Naive thymus-derived CD8-positive, alpha-beta T cell (primary cell): ENCODE measurements at places on chromosomes 3 and 15.

- H3K27me3 ChIP-seq, result peaks cover 31% of the 10 kb centered on the region
- no peak for DNase-seq
- peaks cover 7% of the 10 kb centered on the region for H3K4me1 ChIP-seq
These were observed at the start of gene RBPMS2 for GRCh38 chr15:64775551-64776401. RBPMS2 (minus strand) TSS chr15:64775589; CDS start chr15:64775319, 270 bp downstream.

DNA sequence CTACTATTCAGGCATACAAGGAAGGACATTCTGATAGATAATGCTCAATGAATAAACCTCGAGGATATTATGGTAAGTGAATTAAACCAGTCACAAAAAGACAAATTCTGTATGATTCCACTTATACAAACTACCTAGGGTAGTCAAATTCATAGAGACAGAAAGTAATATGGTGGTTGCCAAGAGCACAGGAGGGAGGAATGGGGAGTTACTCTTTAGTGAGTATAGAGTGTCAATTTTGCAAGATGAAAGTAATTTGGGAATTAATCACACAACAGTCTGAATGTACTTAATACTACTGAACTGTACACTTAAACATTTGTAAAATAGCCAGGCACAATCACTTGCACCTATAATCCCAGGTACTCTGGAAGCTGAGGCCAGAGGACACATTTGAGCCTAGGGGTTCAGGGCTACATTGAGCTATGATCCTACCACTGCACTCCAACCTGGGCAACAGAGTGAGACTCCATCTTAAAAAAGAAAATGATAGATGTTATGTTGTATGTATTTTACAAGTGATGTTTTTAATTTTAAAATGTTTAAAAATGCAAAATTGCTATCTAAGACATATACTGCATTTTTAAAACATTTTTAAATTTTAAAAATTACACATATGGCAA lies 91.0 kb downstream of the NPAP1 start:
- no peak overlapping the region for H3K27ac ChIP-seq
- H3K4me1 ChIP-seq, result peaks cover 3% of the 10 kb centered on the region
- DNase-seq, result no peak

DNA sequence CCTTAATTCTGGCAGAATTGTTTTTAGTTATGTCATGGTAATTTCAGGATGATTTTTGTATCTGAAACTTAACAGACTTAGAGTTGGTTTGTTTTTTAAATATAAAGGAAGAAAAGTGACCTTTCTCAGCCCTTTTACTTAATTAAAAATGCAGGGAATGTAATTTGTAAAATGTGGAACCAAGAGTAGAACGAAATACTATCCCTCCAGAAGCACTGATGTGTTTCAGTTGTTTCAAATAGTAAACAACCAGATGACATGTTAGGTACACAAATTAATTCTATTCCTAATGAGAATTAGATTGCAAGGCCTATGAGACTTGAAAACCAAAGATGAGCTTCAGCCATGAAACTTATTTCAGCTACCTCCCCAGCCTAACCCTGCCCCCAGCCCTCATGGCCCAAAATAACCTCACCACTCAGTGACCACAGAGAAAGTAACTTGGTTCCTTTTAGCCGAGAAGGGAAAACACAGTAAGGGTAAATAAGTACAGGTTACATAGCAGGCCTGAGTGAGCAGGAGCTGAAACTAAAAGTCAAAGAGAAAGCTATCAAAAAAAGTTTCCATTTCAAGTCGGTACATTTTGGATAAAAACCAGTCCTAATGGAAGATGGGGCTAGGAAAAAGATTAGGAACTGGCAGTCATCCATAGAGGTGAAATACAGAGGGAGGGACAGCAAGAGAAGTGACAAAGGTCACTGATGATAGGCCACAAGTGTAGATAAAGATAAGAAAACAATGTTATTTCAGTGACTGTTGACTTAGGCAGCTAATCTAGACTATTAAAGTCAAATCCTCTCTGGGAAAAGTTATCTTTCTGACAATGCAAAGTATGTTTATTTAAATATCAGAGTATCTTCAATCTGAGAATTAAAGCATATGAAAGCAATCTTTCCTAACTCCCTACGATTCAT lies 23.2 kb downstream of the SENP8 start:
- H3K27ac ChIP-seq, result no peak overlapping the region
- H3K4me1 ChIP-seq, result no peaks in the 10 kb centered on the region
- no peak for DNase-seq
- no peaks in the 10 kb centered on the region for H3K27me3 ChIP-seq
- no peaks in the 10 kb centered on the region for H3K36me3 ChIP-seq

DNA sequence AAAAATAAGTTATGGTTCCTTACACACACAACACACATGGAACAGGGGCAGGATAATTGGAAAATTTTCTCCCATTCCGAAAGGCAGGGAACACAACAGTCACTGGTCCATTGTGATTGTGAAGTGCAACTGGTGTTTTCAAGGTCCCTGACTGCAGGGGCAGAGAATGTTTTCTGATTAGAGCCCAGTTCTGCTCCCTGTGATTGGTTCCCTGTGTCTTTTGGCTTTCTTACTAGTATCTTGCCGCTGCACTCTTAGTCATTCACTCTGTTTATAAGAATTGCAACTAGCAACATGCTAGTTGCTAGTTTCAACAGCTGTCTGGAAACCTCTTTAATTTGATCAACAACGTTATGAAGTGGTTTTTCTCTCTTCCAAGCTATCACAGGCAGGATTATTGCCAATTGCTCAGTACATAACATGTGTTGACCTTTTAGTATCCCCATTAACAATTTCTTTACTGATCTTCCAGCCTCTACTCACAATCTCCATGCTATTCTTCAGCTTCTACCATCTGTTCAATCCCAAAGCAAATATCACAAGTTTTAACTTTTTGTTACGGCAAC lies 177.5 kb downstream of the EPHA6 start:
- H3K27me3 ChIP-seq, result no peaks in the 10 kb centered on the region
- H3K4me1 ChIP-seq, result no peaks in the 10 kb centered on the region
- H3K36me3 ChIP-seq, result no peaks in the 10 kb centered on the region
- no peak overlapping the region for H3K27ac ChIP-seq

DNA sequence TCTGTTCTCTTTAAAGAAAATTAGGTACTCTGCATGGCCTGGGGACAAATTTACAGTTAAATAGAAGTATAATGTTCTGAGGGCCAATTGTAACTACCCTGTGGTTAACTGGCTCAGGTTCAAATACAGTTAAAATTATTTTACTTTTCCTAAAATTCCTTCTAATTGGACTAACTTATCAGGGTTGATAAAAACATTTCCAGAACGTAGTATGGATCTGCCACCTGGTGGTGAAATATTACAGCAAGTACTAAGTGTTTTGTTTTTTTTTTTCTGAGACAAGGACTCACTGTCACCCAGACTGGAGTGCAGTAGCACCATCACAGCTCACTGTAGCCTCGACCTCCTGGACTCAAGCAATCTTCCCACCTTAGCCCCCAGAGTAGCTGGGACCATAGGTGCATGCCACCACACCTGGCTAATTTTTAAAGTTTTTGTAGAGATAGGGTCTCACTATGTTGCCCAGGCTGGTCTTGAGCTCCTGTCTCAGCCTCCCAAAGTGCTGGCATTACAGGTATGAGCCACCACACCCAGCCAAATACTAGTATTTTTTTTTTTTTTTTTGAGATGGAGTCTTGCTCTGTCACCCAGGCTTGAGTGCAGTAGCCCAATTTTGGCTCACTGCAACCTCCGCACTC lies 29.2 kb downstream of the NEO1 start:
- H3K4me1 ChIP-seq, result no peaks in the 10 kb centered on the region
- DNase-seq, result peak; percentile 44
- H3K4me3 ChIP-seq, result no peak overlapping the region
- H3K27ac ChIP-seq, result no peak overlapping the region
- peaks cover 2% of the 10 kb centered on the region for H3K36me3 ChIP-seq

- H3K4me3 ChIP-seq, result no peak overlapping the region
- H3K27ac ChIP-seq, result no peak overlapping the region
- DNase-seq, result no peak
- H3K36me3 ChIP-seq, result no peaks in the 10 kb centered on the region
These were observed 390.4 kb downstream of the ZBTB20 start for GRCh38 chr3:114756506-114757279.

GRCh38 chr3:134542287-134542958 lies 56.6 kb downstream of the CEP63 start:
- H3K27ac ChIP-seq, result no peak overlapping the region
- no peak for DNase-seq
- H3K4me3 ChIP-seq, result no peak overlapping the region
- H3K36me3 ChIP-seq, result peaks cover 58% of the 10 kb centered on the region
- H3K4me1 ChIP-seq, result peaks cover 2% of the 10 kb centered on the region

DNA sequence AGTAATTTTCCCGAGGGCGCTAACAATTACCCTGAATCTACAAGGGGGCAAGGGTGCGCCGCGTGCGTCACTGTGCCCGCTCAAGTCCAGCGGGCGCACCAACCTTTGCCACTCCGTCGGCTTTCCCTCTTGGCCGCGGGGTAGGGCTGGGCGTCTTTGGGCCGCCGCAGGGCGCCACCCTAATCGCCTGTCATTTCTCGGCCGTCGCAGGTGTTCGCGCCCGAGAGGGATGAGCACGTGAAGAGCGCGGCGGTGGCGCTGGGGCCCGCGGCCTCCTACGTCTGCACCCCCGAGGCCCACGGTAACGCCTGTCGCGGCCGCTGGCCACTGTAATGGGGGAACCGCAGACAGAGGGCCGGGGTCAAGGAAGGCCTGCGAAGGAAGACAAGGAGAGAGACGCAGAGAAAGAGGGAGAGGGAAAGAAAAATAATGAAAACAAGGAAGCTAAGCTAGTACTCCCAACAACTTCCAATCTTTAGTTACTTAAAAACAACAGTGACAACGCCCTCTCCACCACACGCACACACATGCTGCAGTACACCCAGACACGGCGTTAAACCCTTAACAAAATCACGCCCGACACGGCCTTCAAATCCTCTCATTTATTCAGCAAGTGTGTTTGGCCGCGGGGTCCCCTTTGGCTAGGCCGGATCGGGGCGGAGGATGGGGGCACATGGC lies 3.8 kb downstream of the SKOR1 start:
- peaks cover 80% of the 10 kb centered on the region for H3K27me3 ChIP-seq
- no peaks in the 10 kb centered on the region for H3K36me3 ChIP-seq
- peak overlapping the region; percentile 64 for H3K4me3 ChIP-seq
- H3K4me1 ChIP-seq, result peaks cover 58% of the 10 kb centered on the region

DNA sequence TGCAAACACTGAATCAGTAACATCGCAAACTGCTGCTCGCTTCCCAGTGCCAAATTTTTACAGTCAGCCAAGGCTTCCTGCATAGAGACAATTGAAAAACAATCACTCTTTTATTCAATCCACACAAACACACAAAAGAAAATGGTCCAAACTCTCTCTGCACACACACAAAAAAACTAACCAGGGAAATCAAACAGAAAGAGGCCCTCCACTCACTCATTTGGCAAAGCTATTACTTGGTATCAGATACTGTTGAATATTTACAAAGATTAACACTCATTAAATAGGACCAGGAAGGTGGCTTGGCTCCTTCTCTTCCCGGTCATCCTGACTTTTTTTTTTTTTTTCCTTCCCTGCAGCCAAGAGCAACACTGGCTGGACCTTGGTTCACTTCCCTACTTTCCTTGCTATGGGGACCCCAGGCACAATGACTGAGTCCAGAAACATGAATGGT lies 62.4 kb upstream of the SPATA12 start:
- no peak for DNase-seq
- peaks cover 3% of the 10 kb centered on the region for H3K4me1 ChIP-seq
- H3K27me3 ChIP-seq, result no peaks in the 10 kb centered on the region
- H3K4me3 ChIP-seq, result no peak overlapping the region
- no peak overlapping the region for H3K27ac ChIP-seq

DNA sequence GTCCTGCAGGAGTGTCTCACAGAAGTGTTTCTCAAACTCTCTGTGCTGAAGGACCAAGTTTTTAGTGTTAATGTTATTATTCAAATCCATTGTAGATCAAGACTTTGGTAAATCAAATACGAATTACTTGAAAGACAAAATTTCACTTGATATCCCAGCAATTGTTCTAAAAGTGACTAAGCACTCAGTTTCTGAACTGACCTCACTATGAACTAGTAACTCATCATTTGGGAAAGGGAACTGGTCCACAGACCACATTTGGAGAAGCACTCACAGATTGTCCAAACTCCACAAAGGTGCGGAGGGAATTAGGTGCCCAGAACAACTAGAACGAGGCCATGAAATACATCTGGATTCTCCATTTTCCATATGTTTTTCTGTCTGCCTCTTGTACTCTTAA lies 25.6 kb downstream of the FAM43A start:
- no peak overlapping the region for H3K27ac ChIP-seq
- peaks cover 2% of the 10 kb centered on the region for H3K27me3 ChIP-seq
- no peak for DNase-seq
- H3K4me1 ChIP-seq, result no peaks in the 10 kb centered on the region
- H3K4me3 ChIP-seq, result no peak overlapping the region

DNA sequence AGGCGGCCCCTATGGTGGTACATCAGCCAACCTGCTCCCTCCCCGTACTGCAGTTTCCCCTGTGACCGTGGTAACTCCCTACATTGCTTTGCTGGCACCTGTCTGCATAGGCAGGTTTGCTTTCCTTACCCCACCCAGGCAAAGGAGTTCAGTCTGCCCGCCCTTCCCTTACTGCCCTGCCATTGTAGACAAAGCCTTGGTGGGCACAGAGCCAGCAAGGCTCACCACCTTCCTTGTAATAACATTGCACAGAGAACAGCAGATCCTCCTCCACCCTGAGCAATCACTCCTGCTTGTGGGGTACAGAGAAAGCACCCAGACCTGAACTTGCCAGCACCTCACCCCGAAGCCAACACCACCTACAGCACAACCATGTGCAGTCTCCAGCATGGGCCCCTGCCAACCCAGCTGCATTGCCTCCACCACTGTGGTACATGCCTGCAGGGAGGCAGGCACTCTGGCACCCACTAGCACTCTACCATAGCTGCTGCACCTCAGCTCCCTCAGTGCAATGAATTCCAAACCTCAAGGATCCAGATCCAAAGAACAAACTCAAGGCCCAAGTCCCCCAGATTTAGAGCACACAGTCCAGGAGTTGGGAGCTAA lies 192.7 kb upstream of the KCNMB2 start:
- H3K27me3 ChIP-seq, result no peaks in the 10 kb centered on the region
- no peaks in the 10 kb centered on the region for H3K36me3 ChIP-seq
- no peak overlapping the region for H3K27ac ChIP-seq

DNA sequence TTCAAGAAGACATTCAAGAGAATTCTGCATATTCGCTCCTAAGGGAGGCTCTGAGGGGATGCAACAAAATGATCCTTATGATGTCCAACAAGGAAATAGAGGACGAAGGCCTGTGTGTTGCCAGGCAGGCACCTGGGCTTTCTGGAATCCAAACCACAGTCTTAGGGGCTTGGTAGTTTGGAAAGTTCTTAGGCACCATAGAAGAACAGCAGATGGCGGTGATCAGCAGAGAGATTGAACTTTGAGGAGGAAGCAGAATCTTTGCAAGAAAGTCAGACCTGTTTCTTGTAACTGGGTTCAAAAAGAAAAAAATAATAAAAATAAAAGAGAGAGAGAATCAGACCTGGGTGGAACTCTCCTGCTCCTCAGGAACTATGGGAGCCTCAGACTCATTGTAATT lies 11.7 kb upstream of the ATG7 start:
- no peak overlapping the region for H3K4me3 ChIP-seq
- no peak for DNase-seq
- H3K4me1 ChIP-seq, result no peaks in the 10 kb centered on the region
- peaks cover 8% of the 10 kb centered on the region for H3K27me3 ChIP-seq
- no peak overlapping the region for H3K27ac ChIP-seq
- H3K36me3 ChIP-seq, result no peaks in the 10 kb centered on the region

- no peak overlapping the region for H3K27ac ChIP-seq
- DNase-seq, result no peak
- H3K4me3 ChIP-seq, result no peak overlapping the region
- H3K27me3 ChIP-seq, result no peaks in the 10 kb centered on the region
- no peaks in the 10 kb centered on the region for H3K4me1 ChIP-seq
- H3K36me3 ChIP-seq, result no peaks in the 10 kb centered on the region
These were observed 304.5 kb downstream of the OTOL1 start for GRCh38 chr3:161800985-161801559.
